ENCODE measurements at places on chromosomes 7 and 10. TPM values are rescaled to one million over a fixed set of nuclear protein-coding genes. Genes with fewer than 3 reads are reported as not detected.

FGF8 gene
- 0.35 TPM for total RNA-seq

CWF19L1 gene
- 14.2 TPM for total RNA-seq

GPRIN2 gene
- not detected for total RNA-seq

AS3MT gene
- 7.0 TPM for total RNA-seq

OR6B1 gene
- total RNA-seq = not detected

FRMPD2 gene
- total RNA-seq = not detected

EPDR1 gene
- 357 TPM for total RNA-seq

CCL26 gene
- total RNA-seq = not detected

HTR5A gene
- total RNA-seq = not detected

TDRD1 gene
- total RNA-seq = 0.51 TPM

MBL2 gene
- total RNA-seq = not detected

CPN1 gene
- total RNA-seq = not detected

CCDC146 gene
- 3.4 TPM for total RNA-seq

FAM131B gene
- total RNA-seq = 1.5 TPM

STN1 gene
- total RNA-seq = 51.2 TPM

LRRC4 gene
- 1.3 TPM for total RNA-seq

CNNM1 gene
- total RNA-seq = not detected

GRCh38 chr7:102942868-102943267 is 30.1 kb downstream of the LRRC17 start:
- no peak for DNase-seq

GRCh38 chr7:46715579-46715978 is 794.5 kb upstream of the IGFBP3 start:
- no peak for DNase-seq

DNA sequence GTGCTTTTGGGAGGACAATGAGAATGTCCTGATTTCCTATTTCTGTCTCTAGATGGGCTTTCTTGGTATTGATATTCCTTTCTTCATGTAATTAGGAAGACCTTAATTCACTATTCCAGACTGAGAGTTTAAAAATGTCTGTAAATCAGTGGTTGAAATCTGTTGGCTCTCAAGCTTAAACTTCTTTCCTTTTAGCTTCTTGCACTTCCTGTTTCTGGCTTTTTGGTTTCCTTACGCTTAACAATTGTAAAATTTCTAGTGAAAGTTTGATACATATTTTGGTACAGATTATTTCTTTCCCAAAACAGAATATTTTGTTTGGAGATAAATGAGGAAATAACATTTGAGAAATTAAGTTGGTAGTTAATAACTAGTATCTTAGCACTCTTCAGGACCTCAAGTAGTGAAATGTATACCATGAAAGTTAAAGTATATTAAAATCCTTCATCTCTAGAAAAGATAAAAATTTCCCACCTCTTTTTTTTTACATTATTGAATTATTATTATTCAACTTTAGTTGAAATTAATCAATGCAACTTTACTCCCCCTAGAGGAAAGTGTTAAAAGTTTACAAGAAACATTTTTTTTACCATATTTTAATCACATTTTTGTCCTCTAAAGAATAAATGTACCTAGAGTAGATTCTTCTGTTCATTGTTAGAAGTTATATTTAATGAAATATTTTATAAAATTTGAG is 137.2 kb downstream of the PHTF2 start:
- no peak for DNase-seq

DNA sequence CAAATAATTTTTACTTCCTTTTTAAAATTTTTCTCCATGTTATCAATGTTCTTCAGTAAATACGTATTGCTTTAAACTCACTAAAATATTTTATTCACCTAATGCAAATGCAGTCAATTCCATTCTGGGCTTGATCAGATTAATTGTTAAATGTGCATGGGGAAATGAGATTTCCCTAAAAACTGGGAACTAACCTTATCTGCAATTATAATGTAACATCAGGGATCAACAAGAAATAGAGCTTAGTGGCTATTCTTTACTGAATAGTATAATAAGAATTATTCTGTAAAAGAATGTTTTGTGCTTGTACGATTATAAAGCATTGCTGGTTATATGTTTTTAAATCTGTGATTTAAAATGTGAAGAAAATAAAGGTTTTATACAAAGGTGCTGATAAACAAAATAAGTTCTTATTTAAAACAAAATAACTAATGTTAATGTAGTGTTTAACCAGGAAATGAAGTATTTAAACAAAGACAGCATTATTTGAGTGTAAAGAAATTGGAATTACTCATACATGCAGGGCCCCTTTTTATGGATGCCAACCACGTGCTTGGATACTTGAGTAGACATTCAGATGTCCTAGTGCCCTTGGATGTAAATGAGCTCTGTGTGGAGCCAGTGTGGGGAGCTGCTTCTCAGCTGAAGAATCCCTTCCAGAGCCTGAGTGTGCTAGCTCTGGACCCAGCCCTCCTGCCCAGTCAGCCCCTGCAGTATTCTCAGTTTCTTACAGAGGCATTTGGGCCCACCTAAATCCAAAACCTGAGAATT is 84.2 kb downstream of the REEP3 start:
- DNase-seq = no peak

- no peak for DNase-seq
Observed at GRCh38 chr7:101744588-101744987, 72.8 kb upstream of the CUX1 start.

GRCh38 chr7:140485500-140486265 is 6.4 kb upstream of the MKRN1 start:
- no peak for DNase-seq

DNA sequence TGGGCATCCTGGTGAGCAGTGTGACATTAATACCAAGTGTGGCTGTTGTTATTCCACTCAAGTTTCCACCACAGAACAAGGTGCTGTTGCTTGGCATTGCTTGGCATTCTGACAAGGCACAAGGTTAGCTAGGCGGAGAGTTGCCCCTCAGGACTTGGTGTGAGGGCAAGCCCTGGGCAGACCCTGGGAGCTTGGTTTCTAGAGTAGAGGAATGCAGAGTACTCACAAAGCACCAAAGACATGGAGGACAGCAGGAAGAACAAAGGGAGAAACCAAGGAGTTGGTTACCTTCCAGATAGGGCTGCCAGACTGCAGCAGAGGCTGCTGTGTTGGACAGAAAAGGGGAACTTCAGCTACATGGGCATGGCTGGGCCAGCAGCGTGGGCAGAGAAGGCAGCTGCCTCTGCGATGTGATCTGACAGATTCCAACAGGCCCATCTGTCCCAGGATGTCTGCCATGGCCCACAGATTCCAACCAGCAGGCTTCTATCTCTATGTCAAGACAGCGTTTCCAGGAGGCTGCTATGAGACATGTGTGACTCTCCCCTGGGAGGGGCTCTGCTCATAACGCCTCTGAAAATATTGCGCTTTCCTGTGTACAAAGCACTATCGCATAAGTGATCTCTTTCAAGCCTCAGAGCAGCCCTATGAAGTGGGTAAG is 1.8 kb downstream of the GOLGA7B start:
- DNase-seq = peak; percentile 84

DNA sequence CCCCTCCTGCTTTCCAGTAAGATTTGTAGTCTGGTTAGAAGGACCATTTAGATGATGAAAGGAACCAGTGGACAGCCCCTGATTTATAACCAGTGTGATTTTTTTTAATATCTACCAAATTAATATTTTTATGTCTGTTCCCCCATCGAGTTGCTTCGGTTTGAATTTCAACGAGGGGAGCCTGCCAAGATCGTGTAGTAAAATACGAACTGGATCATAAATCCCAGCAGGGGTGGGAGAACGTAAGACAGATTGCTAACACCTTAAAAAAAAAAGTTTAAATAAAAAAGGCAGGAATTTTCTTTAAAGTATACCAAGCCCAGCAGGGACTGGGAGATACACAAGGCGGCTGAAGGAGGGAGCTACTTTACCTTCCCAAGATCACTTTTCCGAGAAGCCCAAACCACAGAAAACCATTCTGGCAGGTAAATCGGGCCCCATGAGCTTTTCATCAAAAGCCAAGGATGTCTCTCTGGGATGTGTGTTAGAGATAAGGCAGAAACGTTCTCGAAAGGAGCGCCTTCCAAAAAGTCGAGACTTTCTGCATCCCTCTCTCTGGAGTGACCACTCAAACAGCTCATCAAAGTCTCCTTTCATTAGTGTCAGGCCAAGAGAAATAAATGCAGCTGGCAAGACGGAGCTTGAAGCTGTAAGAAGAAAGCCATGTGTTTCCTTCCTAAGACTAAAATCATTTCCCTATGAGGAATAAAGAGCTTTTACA is 270.5 kb upstream of the NFE2L3 start:
- no peak for DNase-seq

GRCh38 chr7:120735791-120736190 is 122.2 kb downstream of the TSPAN12 start:
- peak; percentile 16 for DNase-seq

- DNase-seq = peak; percentile 31
Observed at GRCh38 chr7:84412161-84412969, 217.8 kb upstream of the SEMA3A start.

- peak; percentile 32 for DNase-seq
Observed at GRCh38 chr10:123297175-123297574, 143.0 kb downstream of the BUB3 start.

DNA sequence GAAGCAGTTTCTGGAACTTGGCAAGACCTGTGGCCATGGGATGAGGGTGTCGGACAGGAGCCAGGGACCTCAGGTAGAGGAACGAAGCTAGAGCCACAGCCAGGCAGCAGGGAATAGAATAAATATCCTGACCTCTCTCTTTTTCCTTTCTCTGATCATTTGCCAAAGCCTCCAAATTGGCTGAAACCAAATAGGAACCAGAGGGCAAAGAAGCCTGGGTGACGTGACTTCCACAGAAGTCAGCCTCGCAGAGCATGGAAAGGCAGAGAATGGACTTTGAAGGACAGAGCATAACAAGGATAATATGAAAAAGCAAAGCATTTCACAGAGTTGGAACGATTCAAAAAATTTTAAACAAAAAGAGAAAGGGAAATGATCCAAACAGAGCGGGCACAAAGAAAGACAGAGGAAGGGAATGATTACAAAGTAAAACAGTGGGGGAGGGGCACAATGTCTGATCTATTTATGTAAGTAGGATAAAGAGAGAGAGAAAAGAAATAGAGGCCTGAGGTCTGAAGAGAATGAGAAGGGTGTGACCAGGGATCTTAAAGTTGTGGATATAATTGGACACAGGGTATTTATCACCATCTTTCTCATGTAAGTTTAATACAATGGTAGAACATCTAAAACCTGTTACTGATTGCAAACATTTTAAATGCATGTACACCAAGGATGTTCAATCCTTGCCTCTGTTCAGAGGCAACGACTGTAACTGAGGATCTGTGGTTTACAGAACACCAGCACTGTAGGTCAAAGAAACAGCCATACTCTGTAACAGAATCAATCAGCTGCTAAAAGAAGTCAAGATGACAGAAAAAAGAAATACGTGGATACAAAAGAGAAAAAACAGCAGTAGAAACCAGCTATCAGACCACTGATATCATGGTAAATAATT is 4.5 kb upstream of the ZEB1 start:
- peak; percentile 50 for DNase-seq

- DNase-seq = peak; percentile 49
Observed at GRCh38 chr10:36256166-36256565, 614.1 kb upstream of the FZD8 start.

GRCh38 chr10:12412666-12413368 is 63.5 kb downstream of the CAMK1D start:
- no peak for DNase-seq

- no peak for DNase-seq
Observed at GRCh38 chr10:110798340-110798739, 73.4 kb upstream of the PDCD4 start.

GRCh38 chr7:94439893-94440381 is 45.2 kb downstream of the COL1A2 start:
- DNase-seq = no peak

- no peak for DNase-seq
Observed at GRCh38 chr7:29623973-29624372, 60.3 kb downstream of the PRR15 start.

GRCh38 chr10:12025591-12025990 is 17.0 kb downstream of the UPF2 start:
- DNase-seq = no peak

DNA sequence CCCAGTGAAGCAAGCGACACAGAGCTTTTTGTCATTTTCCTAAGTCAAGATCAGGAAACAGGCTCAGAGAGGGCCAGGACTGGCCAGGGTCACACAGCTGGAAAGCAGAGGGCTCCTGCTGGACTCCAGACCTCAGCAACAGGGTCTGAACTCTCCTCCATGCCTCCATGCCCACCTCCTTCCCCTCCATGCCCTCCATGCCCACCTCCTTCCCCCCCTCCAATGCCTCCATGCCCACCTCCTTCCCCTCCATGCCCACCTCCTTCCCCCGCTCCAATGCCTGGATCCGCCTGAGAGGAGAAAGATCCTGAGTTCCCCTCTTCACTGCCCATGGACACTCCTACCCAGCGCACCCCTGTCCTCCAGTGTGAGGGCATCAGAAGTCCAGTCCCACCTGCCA is 51.3 kb downstream of the OAT start:
- no peak for DNase-seq

- DNase-seq = no peak
Observed at GRCh38 chr7:1632916-1633785, 36.9 kb upstream of the ELFN1 start.

GRCh38 chr10:110009736-110010475 is 2.1 kb downstream of the ADD3 start:
- peak; percentile 38 for DNase-seq

- no peak for DNase-seq
Observed at GRCh38 chr10:26217396-26218086, 967 bp downstream of the GAD2 start.

GRCh38 chr10:118076705-118077104 is 30.0 kb upstream of the RAB11FIP2 start:
- DNase-seq = no peak

DNA sequence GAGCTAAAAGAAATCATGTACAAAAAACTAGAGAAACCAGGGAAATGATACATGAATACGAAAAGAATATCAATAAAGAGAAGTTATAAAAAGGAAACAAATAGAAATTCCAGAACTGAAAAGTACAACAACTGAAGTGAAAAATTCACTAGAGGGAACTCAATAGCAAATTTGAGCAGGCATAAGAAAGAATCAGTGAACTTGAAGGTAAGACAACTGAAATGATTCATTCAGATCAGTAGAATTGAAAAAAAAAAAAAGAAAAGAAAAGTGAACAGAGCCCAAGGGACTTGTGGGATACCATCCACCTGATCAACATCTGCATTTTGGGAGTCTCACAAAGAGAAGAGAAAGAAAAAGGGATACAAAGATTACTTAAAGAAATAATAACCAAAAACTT is 78.3 kb downstream of the HHEX start:
- no peak for DNase-seq

- DNase-seq = peak; percentile 15
Observed at GRCh38 chr10:93568105-93568390, 1.6 kb downstream of the FFAR4 start.

DNA sequence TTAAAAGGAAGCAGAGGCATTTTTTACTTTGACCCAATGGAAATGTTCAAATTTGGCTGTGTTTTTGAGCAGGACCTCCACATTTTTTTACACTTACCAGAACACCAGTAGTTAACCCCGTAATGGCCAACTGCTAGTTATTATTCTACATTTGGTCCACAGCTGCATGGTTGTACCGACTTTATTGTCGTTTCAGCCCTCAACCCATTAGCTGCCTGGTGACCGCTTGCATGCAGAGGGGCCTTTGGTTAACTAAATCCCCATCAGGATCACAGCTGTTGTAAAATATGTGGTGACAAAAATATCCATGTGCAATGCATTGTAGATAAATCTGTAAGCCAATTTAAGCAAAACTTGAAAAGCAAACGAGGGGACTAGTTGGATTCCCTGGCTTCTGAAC is 342.2 kb upstream of the MEOX2 start:
- DNase-seq = peak; percentile 91

All from myocyte (in vitro differentiated cells).